ENCODE measurements at places on chromosomes 11 and 22. TPM values are rescaled to one million over a fixed set of nuclear protein-coding genes. Genes with fewer than 3 reads are reported as not detected.

- peaks cover 24% of the 10 kb centered on the region for H3K4me1 ChIP-seq
- H3K27ac ChIP-seq: no peak overlapping the region
- peaks cover 3% of the 10 kb centered on the region for H3K36me3 ChIP-seq
- no peak for DNase-seq
- H3K4me3 ChIP-seq: no peak overlapping the region
Observed at GRCh38 chr22:42950281-42950680, 64.7 kb downstream of the PACSIN2 start.

DNA sequence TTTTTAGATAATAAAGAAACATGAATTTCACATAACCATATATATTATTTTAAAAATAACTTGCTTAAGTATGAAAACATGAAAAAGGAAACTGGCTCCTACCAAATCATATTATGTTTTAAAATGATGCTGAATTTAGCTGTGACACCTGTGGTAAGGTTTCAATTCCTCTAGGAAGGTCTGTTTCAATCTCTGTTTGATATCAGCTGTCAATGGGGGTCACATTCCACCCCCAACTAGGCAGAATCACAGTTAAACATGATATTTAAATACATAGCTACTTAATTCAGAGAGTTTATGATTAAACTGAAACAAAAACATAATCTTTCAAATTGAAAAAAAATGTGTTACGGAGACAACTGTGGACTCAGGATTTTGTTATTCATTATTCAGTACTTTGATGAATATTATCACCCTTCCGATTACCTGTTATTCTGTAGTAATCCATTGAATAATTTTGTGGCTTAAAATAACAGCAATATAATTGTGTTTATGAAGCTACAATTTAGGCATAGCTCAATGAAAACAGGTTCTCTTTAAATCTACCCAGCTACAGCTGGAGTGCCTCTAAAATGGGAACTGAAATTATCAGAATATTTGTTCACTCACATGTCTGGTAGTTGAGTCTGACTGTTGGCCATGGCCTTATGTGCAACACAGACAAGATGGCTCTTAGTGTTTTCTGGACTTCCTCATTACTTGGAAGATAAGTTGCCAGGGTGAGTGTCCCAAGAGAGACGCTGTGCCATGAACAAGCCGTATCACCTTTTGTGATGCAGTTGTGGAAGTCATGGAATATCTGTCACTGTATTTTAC, 244.6 kb upstream of the ANO3 start:
- H3K27ac ChIP-seq: no peak overlapping the region
- no peaks in the 10 kb centered on the region for H3K36me3 ChIP-seq
- no peaks in the 10 kb centered on the region for H3K4me1 ChIP-seq
- H3K4me3 ChIP-seq: no peak overlapping the region
- no peaks in the 10 kb centered on the region for H3K27me3 ChIP-seq
- no peak for DNase-seq

DNA sequence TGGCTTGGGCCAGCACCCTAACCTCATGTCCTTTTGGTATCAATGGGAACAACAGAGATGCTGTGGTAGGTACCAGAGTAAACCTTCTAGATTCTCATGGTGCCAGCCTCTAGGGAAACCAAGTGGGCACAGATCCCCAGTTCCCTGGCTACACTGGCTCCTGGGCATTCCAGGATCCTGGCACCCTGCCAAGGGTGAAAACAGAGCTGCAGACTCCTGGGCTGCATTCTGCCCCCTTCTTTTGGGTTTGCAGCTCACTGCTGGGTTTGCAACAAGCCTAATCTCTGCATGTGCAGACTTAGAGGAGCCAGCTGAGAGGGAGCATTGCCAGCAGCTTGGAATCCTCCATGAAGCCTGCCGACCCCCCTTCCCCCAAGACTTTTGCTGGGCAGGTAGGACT, 30.6 kb downstream of the PRDM11 start:
- no peaks in the 10 kb centered on the region for H3K27me3 ChIP-seq
- no peak overlapping the region for H3K27ac ChIP-seq
- no peak for DNase-seq

DNA sequence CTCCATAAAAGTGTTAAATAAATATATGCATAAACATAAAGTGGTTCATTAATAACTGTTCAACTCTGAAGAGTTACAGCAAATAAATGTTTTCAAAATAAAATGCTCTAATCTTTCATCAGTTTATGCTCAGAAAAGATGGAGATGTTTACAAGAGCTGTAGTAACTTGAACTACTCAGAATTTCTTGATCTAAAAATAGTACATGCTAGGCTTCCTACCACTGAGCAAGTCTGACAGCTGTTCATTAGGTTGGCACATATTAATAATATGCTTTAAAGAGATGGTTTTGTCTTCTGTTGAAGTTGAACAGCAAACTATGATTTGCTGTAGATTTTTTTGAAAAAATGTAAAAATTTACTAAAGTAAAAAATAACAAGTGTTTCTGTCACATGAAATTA, 10.8 kb upstream of the SLN start:
- H3K27ac ChIP-seq: no peak overlapping the region
- H3K27me3 ChIP-seq: no peaks in the 10 kb centered on the region
- no peak for DNase-seq
- H3K4me1 ChIP-seq: peaks cover 16% of the 10 kb centered on the region
- no peak overlapping the region for H3K4me3 ChIP-seq
- no peaks in the 10 kb centered on the region for H3K36me3 ChIP-seq

APOA5 gene
- total RNA-seq: not detected

ARHGEF17 gene
- total RNA-seq: 135 TPM

MMP7 gene
- total RNA-seq: not detected
